ENCODE measurements at places on chromosomes 16 and 17. TPM values are rescaled to one million over a fixed set of nuclear protein-coding genes. Genes with fewer than 3 reads are reported as not detected.

EVPLL gene
- not detected for total RNA-seq

PLEKHM1 gene
- total RNA-seq, result 6.0 TPM

RAB26 gene
- total RNA-seq, result 0.20 TPM

SLFN14 gene
- total RNA-seq, result not detected

EDC4 gene
- total RNA-seq, result 39.7 TPM

CRYM gene
- total RNA-seq, result 0.10 TPM

C16orf46 gene
- total RNA-seq, result 0.60 TPM

HSD3B7 gene
- total RNA-seq, result 16.3 TPM

IKZF3 gene
- not detected for total RNA-seq

PAFAH1B1 gene
- total RNA-seq, result 93.9 TPM

PABPN1L gene
- total RNA-seq, result not detected

SSTR5 gene
- total RNA-seq, result not detected

SF3B3 gene
- 218 TPM for total RNA-seq

CA5A gene
- not detected for total RNA-seq

KCNAB3 gene
- total RNA-seq, result 1.1 TPM

TP53TG3C gene
- total RNA-seq, result not detected

SRCIN1 gene
- total RNA-seq, result not detected

PYY gene
- total RNA-seq, result not detected

DLX4 gene
- total RNA-seq, result not detected

KRT40 gene
- not detected for total RNA-seq

MT1H gene
- total RNA-seq, result not detected

CMTM2 gene
- total RNA-seq, result not detected

PCGF2 gene
- 7.6 TPM for total RNA-seq

PARD6A gene
- 1.9 TPM for total RNA-seq

CCL7 gene
- 0.68 TPM for total RNA-seq

MYLK3 gene
- not detected for total RNA-seq

TRIM47 gene
- 13.6 TPM for total RNA-seq

NHLRC4 gene
- total RNA-seq, result 0.24 TPM

CCR7 gene
- total RNA-seq, result not detected

TPSD1 gene
- total RNA-seq, result not detected

EXOC3L1 gene
- 0.39 TPM for total RNA-seq

SPATA20 gene
- total RNA-seq, result 15.5 TPM

TNFSF12 gene
- total RNA-seq, result 9.2 TPM

NHERF2 gene
- total RNA-seq, result 51.1 TPM

TM4SF5 gene
- total RNA-seq, result not detected

USP31 gene
- total RNA-seq, result 5.9 TPM

HSPB9 gene
- not detected for total RNA-seq

CDC6 gene
- total RNA-seq, result 38.9 TPM

HASPIN gene
- total RNA-seq, result 11.7 TPM

TLCD3B gene
- 0.12 TPM for total RNA-seq

MSLN gene
- total RNA-seq, result 0.10 TPM

ITGAX gene
- not detected for total RNA-seq

NPTX1 gene
- total RNA-seq, result 4.6 TPM

NOD2 gene
- total RNA-seq, result 2.8 TPM

C16orf92 gene
- total RNA-seq, result not detected

AATF gene
- total RNA-seq, result 27.0 TPM

RND2 gene
- not detected for total RNA-seq

BAHCC1 gene
- total RNA-seq, result under 0.01 TPM

AGRP gene
- not detected for total RNA-seq

MYO15B gene
- under 0.01 TPM for total RNA-seq

VWA3A gene
- not detected for total RNA-seq

KDM6B gene
- 0.20 TPM for total RNA-seq

MARVELD3 gene
- not detected for total RNA-seq
